ENCODE measurements at places on chromosomes 4 and X.

GRCh38 chrX:108148524-108148923, 56.9 kb downstream of the ATG4A start:
- H3K4me3 ChIP-seq = no peak overlapping the region
- no peak overlapping the region for H3K27ac ChIP-seq
- no peaks in the 10 kb centered on the region for H3K4me1 ChIP-seq
- no peaks in the 10 kb centered on the region for H3K27me3 ChIP-seq

DNA sequence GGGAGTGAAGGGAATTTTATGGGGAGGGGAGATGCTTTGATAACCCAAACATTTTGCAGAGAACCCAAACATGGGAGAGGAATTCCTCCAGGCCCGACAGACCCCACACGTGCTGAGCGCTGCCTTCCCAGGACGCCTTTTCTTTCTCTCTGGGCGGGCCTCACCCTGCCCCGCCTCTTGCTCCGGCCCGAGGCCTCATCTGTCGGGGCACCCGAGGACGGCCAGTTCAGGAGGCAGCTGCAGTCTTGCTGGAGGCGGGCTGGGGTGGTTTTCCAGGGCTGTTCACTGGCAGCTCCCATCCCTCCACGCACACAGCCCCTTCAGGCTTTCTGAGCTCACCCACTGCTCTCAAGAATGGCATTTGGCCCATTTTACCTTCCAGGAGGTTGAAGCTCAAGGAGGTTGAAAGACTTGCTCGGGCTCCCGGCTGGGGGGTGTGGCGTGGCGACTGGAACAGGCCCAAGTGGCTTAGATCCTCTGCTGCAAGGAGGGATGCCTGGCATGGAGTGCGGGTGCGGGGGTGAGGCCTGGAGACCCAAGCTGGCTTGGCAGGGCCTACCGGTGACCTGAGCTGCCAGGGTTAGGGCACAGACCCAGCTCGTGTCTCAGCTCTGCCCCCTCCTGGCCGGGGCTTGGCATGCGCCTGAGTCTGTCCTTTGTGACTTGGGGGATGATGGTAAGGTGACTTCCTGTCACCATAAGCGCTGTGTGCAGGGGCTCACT, 99.2 kb downstream of the PSAPL1 start:
- peak overlapping the region; percentile 14 for H3K27ac ChIP-seq
- H3K4me1 ChIP-seq = peaks cover 13% of the 10 kb centered on the region
- H3K27me3 ChIP-seq = peaks cover 12% of the 10 kb centered on the region
- H3K4me3 ChIP-seq = no peak overlapping the region
- no peaks in the 10 kb centered on the region for H3K36me3 ChIP-seq
- no peak for DNase-seq

DNA sequence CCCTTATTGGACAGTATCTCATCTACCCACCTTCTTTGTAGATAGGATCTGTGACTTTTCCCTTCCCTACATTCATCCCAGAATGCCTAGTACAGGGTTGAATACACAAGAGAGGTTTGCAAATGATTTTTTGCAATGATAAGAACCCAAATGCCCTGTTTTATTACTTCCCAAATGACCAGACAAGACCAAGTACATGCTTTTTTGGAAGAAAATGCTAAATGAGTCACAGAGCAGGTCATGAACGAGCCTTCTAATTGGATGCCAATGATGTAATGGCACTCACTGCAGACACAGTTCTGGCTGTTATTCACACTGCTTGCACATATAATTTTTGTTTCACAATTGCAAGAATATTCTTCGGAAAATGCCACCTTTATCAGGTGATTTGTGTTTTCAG, 17.8 kb upstream of the GABRQ start:
- no peak overlapping the region for H3K27ac ChIP-seq
- no peak overlapping the region for H3K4me3 ChIP-seq
- no peak for DNase-seq
- no peaks in the 10 kb centered on the region for H3K36me3 ChIP-seq

- no peak overlapping the region for H3K4me3 ChIP-seq
- no peak for DNase-seq
- H3K36me3 ChIP-seq = no peaks in the 10 kb centered on the region
- no peaks in the 10 kb centered on the region for H3K4me1 ChIP-seq
- H3K27ac ChIP-seq = no peak overlapping the region
- H3K27me3 ChIP-seq = no peaks in the 10 kb centered on the region
Observed at GRCh38 chrX:55033429-55033828, 2.7 kb upstream of the ALAS2 start.

DNA sequence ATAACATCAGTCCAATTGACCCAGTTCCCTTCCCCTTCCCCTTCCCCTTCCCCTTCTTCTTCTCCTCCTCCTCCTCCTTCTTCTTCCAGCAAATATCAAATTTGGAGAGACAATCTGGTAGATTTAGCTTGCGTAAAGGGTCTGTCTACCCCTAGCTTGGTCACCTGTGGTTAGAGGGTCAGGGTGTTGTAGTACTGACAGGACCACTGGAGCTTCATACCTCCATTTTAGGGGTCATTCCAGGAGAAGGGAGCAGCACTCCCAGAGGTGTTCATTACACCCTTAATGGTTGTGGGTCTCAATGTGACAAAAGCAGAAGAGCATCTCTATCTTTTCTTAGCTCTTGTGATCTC, 3.7 kb upstream of the FGB start:
- no peaks in the 10 kb centered on the region for H3K27me3 ChIP-seq
- no peak overlapping the region for H3K27ac ChIP-seq
- DNase-seq = no peak
- H3K36me3 ChIP-seq = no peaks in the 10 kb centered on the region

DNA sequence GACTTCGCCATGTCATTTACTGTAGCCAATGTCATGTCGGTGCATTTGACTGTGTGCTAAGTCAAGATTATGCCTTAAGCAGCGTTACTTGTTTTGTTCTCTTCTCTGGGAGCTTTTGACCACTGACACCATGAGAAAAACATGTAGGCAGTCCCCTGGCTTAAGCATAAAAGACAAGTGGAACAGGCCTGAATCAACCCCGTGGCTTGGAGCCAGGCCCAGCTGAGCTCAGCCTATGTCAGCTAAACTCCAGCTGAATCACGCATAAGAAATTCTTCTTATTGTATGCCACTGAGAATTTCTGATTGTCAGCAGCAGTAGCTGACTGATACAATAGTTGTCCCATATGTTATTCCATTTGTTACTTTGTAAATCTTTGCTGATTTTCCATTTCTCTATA, 261.9 kb downstream of the CBLL2 start:
- DNase-seq = no peak
- H3K27me3 ChIP-seq = no peaks in the 10 kb centered on the region
- H3K27ac ChIP-seq = no peak overlapping the region
- H3K4me1 ChIP-seq = no peaks in the 10 kb centered on the region
- no peak overlapping the region for H3K4me3 ChIP-seq

DNA sequence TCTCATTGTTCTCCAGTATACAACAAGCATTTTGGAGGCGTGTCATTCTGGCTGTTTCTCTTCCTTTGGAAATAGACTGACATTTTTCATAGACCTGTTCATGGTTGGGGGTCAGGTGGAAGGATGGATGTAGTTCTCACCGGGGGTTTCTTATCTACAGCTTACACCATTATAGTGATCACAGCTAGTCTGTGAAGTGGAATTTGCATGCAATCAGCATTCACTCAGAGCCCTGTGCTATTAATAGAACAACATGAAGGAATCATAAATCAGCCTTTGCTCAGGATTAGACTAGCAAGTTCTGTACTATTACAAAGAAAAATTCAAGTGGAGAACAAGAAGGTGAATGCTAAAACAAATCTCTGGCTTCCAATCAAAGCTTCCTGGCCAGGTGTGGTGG, 132.6 kb upstream of the PUDP start:
- no peak overlapping the region for H3K27ac ChIP-seq
- H3K4me3 ChIP-seq = no peak overlapping the region
- no peak for DNase-seq
- H3K36me3 ChIP-seq = no peaks in the 10 kb centered on the region
- H3K4me1 ChIP-seq = no peaks in the 10 kb centered on the region

GRCh38 chrX:148913971-148914370, 413.6 kb downstream of the AFF2 start:
- H3K27me3 ChIP-seq = no peaks in the 10 kb centered on the region
- DNase-seq = no peak
- H3K4me1 ChIP-seq = no peaks in the 10 kb centered on the region
- H3K4me3 ChIP-seq = no peak overlapping the region
- no peak overlapping the region for H3K27ac ChIP-seq
- H3K36me3 ChIP-seq = no peaks in the 10 kb centered on the region

GRCh38 chr4:8289956-8290700, 20.6 kb downstream of the HTRA3 start:
- H3K36me3 ChIP-seq = no peaks in the 10 kb centered on the region
- H3K4me3 ChIP-seq = no peak overlapping the region
- DNase-seq = no peak
- no peak overlapping the region for H3K27ac ChIP-seq

- no peak for DNase-seq
- no peaks in the 10 kb centered on the region for H3K27me3 ChIP-seq
- no peaks in the 10 kb centered on the region for H3K36me3 ChIP-seq
- H3K4me1 ChIP-seq = no peaks in the 10 kb centered on the region
- no peak overlapping the region for H3K4me3 ChIP-seq
- H3K27ac ChIP-seq = no peak overlapping the region
Observed at GRCh38 chrX:2423282-2423681, 77.5 kb downstream of the DHRSX start.

- H3K4me1 ChIP-seq = peaks cover 4% of the 10 kb centered on the region
- H3K27ac ChIP-seq = no peak overlapping the region
- no peak for DNase-seq
- H3K4me3 ChIP-seq = no peak overlapping the region
- no peaks in the 10 kb centered on the region for H3K36me3 ChIP-seq
Observed at GRCh38 chrX:139889760-139890159, 43.1 kb downstream of the ATP11C start.

- no peak overlapping the region for H3K27ac ChIP-seq
- H3K4me1 ChIP-seq = no peaks in the 10 kb centered on the region
- no peak overlapping the region for H3K4me3 ChIP-seq
- no peak for DNase-seq
Observed at GRCh38 chr4:55444827-55445226, 49.1 kb downstream of the TMEM165 start.

- H3K27me3 ChIP-seq = no peaks in the 10 kb centered on the region
- no peak for DNase-seq
- H3K4me1 ChIP-seq = peaks cover 5% of the 10 kb centered on the region
- no peaks in the 10 kb centered on the region for H3K36me3 ChIP-seq
- no peak overlapping the region for H3K27ac ChIP-seq
Observed at GRCh38 chr4:170022211-170022610, 4.0 kb downstream of the MFAP3L start.

DNA sequence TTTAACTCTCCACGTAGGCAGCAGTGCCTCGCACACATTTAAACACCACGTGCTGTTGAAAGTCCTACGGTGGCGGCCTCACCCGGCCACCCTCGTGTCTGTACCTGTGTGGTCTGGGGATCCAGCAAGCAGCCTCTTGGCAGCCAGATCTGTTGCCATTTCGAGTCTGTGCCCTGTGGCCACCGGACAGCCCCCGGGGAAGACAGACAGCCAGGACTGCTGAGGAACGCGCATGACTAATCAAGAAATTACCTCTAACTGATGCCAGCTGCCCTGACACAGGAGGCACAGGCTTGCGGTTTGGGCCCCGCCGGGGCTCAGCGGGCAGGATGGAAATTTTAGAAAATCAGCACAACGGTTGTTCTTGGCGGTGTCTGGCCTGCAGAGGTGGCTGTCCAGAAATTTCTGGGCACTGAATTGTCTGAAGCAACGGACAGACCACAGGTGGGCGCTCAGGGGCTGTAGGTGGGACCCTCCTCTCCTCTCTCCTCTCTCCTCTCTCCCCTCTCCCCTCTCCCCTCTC, 15.6 kb upstream of the ASMTL start:
- H3K36me3 ChIP-seq = no peaks in the 10 kb centered on the region
- DNase-seq = no peak
- peak overlapping the region; percentile 63 for H3K27ac ChIP-seq
- H3K4me3 ChIP-seq = no peak overlapping the region
- H3K27me3 ChIP-seq = peaks cover 67% of the 10 kb centered on the region

- H3K4me1 ChIP-seq = no peaks in the 10 kb centered on the region
- H3K4me3 ChIP-seq = no peak overlapping the region
- no peak for DNase-seq
- no peaks in the 10 kb centered on the region for H3K36me3 ChIP-seq
- H3K27me3 ChIP-seq = no peaks in the 10 kb centered on the region
- H3K27ac ChIP-seq = no peak overlapping the region
Observed at GRCh38 chrX:17629519-17629918, 107.8 kb upstream of the SCML1 start.

GRCh38 chrX:139724626-139725025, 16.7 kb upstream of the MCF2 start:
- no peak overlapping the region for H3K27ac ChIP-seq
- H3K4me1 ChIP-seq = no peaks in the 10 kb centered on the region
- DNase-seq = no peak
- H3K4me3 ChIP-seq = no peak overlapping the region
- no peaks in the 10 kb centered on the region for H3K27me3 ChIP-seq

DNA sequence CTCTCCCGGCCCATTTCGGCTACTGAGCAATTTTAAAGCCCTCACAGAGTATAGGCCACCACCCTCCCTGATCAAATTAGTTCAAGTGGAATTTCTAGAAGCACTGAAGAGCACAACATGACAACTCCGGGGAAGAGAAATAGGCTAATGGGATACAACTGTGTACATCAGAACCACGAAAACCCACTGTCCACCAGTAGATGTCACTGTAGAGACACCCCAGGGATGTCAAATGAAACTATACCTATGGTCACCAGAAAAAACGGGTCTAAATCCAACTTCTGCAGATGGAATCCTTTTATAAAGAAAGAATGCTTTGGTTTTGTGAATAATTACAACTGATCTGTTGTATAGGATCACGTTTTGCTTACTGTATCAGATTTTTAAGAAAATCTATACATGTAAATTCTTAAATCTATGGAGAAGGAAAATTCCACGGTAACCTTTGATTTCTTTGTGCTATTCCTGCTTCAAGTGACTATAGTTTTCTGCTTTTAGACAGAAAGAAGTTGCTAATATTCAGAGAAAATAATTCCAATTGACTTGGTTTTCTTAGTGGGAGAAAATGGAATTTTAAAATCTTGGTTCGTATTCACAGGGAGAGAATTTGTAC, 29.5 kb upstream of the MAP3K15 start:
- no peaks in the 10 kb centered on the region for H3K36me3 ChIP-seq
- H3K4me3 ChIP-seq = no peak overlapping the region
- DNase-seq = no peak
- no peak overlapping the region for H3K27ac ChIP-seq
- no peaks in the 10 kb centered on the region for H3K4me1 ChIP-seq

DNA sequence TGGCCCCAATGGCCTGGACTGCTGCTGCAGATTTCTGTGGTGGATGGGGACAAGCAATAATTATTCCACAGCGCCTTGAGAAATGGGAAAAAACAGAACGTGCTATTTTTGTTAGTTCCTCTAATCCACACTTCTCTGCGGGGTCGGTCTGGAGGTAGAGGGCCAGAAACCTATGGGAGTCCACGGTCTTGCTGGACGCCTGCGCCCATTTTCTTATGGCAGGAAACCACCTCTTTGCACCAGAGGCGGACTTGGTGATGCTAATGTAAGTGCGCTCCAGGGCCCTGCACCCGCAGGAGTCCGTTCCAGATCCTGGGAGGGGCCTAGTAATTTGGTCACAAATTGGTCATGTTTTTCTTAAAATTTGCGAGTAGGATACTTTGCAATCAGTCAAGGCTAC, 25.9 kb upstream of the CLDN24 start:
- H3K27ac ChIP-seq = no peak overlapping the region
- H3K27me3 ChIP-seq = peaks cover 12% of the 10 kb centered on the region
- no peak for DNase-seq

- no peaks in the 10 kb centered on the region for H3K4me1 ChIP-seq
- H3K27me3 ChIP-seq = no peaks in the 10 kb centered on the region
- no peak overlapping the region for H3K27ac ChIP-seq
- no peak overlapping the region for H3K4me3 ChIP-seq
- no peaks in the 10 kb centered on the region for H3K36me3 ChIP-seq
Observed at GRCh38 chrX:15167826-15168225, 102.1 kb downstream of the ASB9 start.

Data from esophagus squamous epithelium (tissue), 5 donors.